ENCODE measurements at places on chromosomes 7 and 10.

DNA sequence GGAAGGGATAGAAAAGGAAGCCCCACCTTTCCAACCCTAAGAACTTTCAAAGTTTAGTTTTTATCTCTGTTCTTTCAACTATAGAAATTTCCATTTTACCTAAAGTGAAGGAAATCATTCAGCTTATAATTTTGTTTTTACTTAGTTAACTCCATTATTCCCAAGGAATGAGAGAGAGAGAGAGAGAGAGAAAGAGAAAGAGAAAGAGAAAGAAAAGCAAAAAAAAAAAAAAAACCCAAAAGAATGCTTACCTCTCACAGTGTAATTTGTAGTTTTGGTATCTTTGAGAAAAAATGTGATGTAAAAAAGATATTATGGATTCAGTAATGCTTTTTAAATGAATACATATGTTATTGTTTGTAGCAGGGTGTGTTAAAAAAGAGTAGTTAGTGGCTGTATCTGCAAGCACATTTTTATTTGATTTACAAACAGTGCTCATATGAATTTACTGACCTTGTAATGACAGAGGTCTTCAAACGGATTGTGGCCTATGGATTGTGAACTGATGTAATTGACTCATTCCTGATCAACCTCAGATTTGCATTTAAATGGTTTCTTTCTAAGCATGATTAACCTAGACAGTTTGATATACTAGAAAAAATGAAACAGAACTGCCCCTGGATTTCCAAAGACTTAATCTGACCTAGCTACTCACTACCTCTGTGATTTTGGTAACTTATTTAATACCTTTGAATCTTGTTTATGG lies 64.9 kb downstream of the LCOR start:
- no peak for DNase-seq

DNA sequence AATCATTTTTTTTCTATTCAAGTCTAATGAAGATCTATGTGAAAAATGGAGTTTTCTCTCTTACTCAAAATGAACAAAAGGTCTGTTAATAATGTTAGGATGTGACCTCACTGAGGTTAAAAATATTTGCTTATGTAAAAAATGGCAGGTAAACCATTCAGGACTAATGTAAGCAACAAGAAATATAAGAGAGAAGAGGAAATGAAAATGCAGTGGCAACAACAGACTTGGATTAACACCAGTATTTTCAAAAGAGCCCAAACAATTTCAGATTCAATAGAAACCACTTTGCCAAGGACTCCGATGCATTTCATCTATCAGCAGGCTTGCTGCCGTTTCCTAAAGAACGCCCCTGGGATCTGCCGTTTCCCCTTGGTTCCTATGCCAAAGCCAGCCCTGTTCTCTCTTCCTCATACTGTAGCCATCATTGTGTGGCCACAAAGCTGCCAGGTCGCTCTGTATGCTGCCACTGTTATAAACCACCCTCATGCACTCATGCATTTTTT lies 66.4 kb downstream of the MTURN start:
- DNase-seq = no peak

DNA sequence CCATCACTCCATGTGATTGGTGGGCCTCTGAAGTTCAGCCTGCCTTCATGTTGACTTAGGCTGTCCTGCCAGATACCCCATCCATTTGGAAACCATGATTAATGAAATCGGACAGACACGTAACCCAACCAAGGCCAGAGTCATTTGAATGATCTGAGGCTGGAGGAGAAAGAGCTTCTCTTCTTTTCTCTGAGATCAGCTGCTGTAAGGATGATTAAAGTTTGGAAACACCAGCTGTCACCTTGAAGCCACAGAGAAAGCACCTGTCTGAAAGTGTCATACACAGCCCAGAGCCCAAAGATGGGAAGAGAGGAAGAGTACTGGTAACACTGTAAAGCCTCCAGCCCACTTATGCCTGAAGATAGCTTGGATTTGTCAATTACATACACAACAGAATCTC lies 22.9 kb downstream of the NEBL start:
- no peak for DNase-seq

DNA sequence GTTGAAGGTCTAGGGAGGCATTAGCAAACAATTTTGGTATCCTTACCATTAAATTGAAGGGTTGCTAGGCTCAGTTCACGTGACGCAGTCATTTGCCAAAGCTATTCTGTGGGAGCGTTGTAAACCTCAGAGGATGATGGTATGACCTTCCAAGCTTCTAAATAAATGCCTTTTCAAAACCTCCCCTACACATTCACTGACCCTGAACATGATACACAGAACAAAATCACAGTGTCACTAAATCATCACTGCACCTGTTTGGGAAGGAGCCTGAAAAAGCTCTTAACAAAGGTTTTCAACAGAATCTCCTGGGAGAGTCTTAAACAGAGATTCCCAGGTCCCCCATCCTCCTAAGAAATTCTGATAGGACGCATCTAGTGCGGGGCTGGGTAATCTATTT lies 13.2 kb upstream of the CCDC172 start:
- no peak for DNase-seq

DNA sequence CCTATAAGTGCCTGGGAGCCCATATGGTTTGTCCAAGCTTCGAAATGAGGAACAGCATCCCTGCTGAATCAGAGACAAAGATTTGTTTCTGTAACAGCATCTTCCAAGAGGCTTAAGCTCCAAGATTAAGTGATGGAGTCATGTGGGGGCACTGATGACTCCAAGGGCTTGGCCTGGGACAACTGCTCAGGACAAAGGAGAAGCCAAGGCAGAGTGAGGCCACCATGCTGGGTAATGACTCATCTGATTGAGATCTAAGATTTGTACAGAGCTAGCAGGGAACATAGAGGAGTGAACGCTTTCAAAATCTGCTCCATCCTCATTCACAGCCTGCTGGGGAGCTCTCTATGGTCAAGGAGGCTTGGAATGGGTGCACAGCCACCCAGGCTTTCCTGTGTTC lies 49.3 kb downstream of the C10orf120 start:
- no peak for DNase-seq

DNA sequence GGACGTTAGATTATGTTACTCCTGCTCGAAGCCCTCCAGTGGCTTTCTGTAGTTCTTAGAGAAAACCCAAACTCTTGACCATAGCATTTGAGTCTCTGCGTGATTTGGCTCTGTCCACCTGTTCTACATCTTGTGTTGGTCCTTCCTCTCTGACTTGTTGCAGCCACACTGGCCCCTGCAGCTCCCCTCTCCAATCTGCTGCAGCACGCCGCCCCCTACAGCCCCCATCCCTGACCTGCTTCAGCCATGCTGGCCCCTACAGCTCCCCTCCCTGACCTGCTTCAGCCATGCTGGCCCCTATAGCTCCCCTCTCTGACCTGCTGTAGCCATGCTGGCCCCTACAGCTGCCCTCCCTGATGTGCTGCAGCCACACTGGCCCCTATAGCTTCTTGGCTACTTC lies 29.2 kb downstream of the TRRAP start:
- DNase-seq = no peak

- no peak for DNase-seq
Observed at GRCh38 chr7:87330942-87331341, 14.5 kb upstream of the CROT start.

- DNase-seq = no peak
Observed at GRCh38 chr7:157587805-157588560, 251.2 kb downstream of the DNAJB6 start.

DNA sequence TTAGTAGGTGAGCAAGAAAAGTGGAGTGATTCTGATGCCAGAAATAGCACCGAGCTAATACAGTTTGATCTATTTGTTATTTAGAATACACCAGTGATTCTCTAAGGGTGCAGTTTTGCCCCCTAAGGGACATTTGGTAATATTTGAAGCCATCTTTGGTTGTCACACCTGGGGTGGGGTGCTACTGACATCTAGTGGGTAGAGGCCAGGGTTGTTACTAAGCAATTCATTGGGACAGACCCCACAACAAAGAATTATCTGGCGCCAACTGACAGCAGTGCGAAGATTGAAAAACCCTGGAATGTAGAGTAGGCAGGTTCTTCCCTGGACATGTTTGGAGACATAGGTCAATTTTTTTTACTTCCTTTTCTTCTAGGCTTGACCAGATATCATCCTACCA lies 14.6 kb downstream of the PALS2 start:
- DNase-seq = no peak

Measured in activated T-helper 1 cell treated with anti-CD3 and anti-CD28 coated beads, Interleukin-2, amount 50 U/mL, for 16 hours (primary cell).